Vagina (tissue), 2 donors: ENCODE measurements at places on chromosomes 11 and 22. TPM values are rescaled to one million over a fixed set of nuclear protein-coding genes. Genes with fewer than 3 reads are reported as not detected.
A peak's percentile ranks its signal among the peaks of the same experiment; 100 is the strongest.

Gene MMP13
- total RNA-seq = 0.98 TPM

Gene KCNJ11
- total RNA-seq = not detected

Gene RBFOX2
- 70.0 TPM for total RNA-seq

DNA sequence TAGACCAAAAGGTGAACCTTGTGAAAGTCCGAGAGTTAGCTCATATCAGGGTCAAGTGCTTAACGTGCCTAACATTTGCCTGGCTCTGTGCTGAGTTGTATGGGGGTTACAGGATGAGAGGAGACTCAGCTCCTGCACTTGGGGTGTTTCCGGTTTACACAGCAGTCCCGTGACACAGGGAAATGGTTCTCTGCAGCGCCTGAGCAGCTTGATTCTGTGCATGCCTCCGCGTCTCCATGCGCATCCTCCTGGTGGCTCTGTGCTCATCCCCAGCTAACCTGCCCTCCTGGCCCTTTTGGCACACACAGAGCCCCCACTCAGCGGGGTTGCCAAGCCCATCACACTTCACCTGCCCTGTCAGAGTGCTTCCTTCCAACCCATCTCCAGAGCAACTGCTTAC, 238.3 kb upstream of the TBCEL start:
- DNase-seq = peak; percentile 67
- no peaks in the 10 kb centered on the region for H3K27me3 ChIP-seq
- H3K4me1 ChIP-seq = no peaks in the 10 kb centered on the region
- H3K4me3 ChIP-seq = no peak overlapping the region
- no peaks in the 10 kb centered on the region for H3K36me3 ChIP-seq

GRCh38 chr11:17979770-17980371, 33.0 kb downstream of the SERGEF start:
- peaks cover 3% of the 10 kb centered on the region for H3K4me1 ChIP-seq
- H3K27me3 ChIP-seq = no peaks in the 10 kb centered on the region
- H3K36me3 ChIP-seq = no peaks in the 10 kb centered on the region
- no peak overlapping the region for H3K4me3 ChIP-seq
- no peak overlapping the region for H3K27ac ChIP-seq

DNA sequence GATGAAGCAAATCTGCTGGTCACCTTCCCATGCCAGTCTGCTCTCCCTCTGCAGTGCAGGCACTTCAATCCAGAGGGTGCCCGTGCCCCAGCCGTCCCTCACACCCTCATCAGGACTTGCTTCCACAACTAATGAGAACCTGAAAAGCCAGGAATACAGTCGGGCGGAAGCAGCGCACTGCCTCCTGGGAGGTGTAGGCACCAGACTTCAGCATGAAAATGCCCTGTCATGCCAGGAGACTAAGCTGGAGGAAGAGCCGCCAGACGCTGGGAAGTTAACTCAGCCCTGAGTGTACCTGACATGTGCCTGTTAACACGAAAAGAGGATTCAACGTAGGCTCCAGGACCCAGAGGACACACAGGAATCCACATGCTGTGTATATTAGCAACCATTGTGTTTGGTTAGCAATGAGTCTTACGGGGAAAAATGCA, 40.1 kb upstream of the FLI1 start:
- no peaks in the 10 kb centered on the region for H3K36me3 ChIP-seq
- DNase-seq = peak; percentile 85
- no peak overlapping the region for H3K4me3 ChIP-seq
- no peaks in the 10 kb centered on the region for H3K4me1 ChIP-seq
- H3K27ac ChIP-seq = no peak overlapping the region

- DNase-seq = no peak
- H3K27ac ChIP-seq = no peak overlapping the region
- no peaks in the 10 kb centered on the region for H3K4me1 ChIP-seq
- H3K27me3 ChIP-seq = no peaks in the 10 kb centered on the region
These were observed 23.0 kb downstream of the ZNF202 start for GRCh38 chr11:123718469-123718868.

DNA sequence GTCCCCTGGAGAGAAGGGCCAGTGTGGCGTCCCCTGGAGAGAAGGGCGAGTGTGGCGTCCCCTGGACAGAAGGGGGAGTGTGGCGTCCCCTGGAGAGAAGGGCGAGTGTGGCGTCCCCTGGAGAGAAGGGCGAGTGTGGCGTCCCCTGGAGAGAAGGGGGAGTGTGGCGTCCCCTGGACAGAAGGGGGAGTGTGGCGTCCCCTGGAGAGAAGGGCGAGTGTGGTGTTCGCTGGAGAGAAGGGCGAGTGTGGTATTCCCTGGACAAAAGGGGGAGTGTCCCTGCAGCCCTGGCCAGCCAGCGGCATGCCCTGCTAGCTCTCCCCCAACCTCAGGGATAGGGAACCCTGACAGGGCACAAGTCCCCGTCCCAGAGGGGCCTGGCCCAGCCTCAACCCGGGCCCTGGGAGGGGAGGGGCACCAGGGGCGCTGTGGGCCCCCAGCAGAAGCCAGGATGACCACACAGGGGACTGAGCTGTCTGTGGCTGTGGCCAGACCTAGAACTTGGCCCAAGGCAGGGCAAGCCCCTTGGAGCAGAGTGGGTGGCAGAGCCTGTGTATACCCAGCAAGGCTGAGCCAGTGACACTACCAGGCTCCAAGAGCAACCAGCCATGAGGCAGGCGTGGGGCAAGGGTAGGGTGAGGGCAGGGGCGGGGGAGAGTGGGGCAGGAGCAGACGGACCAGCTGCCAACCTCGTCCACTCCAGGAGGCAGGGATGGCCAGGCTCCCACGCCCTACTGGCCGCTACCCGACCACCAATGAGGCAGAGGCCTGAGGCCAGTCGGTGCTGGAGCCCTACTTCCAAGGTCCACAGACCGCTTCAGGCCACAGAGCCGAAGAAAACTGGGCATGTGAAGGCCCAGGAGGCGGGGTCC, 4.2 kb downstream of the HRAS start:
- no peaks in the 10 kb centered on the region for H3K27me3 ChIP-seq
- no peak overlapping the region for H3K27ac ChIP-seq
- no peak overlapping the region for H3K4me3 ChIP-seq
- H3K4me1 ChIP-seq = peaks cover 30% of the 10 kb centered on the region
- no peak for DNase-seq
- H3K36me3 ChIP-seq = no peaks in the 10 kb centered on the region

DNA sequence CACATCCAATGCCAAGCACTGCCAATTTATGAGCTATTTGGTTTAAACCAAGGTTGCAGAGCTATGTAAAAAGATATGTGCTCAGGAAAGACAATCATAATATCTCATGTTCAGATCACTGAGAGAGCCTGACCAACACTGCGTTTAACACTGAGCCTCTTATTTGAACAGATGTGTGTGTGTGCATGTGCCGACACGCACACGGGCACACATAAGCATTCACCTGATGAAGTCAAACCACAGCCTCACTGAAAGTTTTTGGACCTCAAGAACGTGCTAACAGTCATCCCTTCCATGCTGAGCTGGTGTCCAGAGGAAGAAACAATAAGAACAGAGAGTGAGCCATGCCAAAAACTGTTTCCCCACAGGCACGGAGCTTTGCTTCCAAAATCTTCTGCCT, 23.4 kb downstream of the HPS4 start:
- H3K27me3 ChIP-seq = no peaks in the 10 kb centered on the region
- DNase-seq = no peak
- no peaks in the 10 kb centered on the region for H3K4me1 ChIP-seq
- no peak overlapping the region for H3K27ac ChIP-seq

DNA sequence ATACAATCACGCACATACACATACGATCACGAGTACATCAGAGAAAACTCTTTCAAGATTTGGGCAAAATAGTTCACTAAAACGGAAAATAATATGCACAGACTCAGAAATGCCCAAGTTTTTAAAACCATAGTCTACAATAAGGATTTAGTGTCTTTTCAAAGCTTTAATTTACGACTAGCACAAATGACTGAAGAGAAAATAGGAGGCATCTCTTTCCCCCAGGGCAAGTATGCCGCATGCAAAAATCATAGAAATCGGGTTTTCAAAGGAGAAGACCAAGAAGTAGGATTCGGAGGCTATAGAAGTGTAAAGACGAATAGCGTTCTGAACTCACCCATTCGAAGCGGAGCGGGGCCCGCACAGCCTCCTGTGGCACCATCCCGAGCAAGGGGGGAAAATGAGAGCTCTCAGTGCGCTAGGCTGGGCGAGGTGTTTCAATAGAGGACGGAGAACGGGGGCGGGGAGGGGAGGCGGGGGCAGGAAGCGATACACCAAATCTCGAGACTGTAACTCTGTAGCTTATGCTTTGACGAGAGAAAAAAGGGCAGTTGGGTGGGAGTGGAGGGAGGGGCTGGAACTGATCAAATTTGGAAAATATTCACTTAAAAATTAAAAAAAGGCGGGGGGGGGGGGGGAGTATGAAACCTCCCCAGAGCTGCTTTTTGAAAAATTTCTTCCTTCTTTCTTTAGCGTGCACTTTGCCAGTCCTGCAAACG, 15.8 kb downstream of the BLID start:
- H3K27ac ChIP-seq = peak overlapping the region; percentile 87
- H3K4me3 ChIP-seq = peak overlapping the region; percentile 56
- DNase-seq = no peak
- H3K36me3 ChIP-seq = no peaks in the 10 kb centered on the region
- H3K27me3 ChIP-seq = no peaks in the 10 kb centered on the region
- peaks cover 11% of the 10 kb centered on the region for H3K4me1 ChIP-seq

DNA sequence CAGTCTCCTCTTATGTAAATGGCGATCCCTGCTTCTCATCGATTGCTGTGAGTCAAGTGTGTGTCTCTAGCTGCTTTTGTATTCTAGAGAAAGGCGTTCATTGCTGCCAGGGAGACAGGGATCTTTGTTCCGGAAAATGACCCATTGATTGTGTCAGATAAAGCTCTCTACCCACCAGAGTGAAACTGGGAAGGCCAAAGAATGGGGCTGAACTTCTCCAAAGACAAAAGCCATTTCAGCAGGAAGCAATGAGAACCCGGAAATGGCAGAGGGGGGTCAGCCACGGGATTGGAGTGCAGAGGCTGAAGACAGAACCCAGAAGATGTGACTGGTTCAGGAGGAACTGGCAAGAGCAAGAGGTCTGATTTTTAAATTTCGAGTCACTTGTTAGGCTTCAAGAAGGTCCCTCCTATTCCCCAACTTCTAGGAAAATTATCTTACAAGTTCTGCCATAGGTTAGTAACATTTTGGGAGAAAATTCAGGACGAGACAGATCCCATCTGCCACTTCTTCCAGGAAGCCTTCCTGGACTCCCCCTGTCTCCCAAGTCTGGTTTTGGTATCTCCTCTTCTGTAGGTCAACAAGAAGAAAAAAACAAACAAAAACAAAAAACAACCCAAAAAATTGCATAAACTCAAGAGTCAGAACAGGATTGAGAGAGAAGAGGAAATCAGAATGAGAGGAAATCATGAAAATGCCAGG, 110.6 kb downstream of the NECTIN1 start:
- no peak overlapping the region for H3K27ac ChIP-seq
- H3K27me3 ChIP-seq = no peaks in the 10 kb centered on the region
- no peaks in the 10 kb centered on the region for H3K36me3 ChIP-seq
- no peak for DNase-seq
- peaks cover 11% of the 10 kb centered on the region for H3K4me1 ChIP-seq

- peak overlapping the region; percentile 78 for H3K27ac ChIP-seq
- no peaks in the 10 kb centered on the region for H3K27me3 ChIP-seq
- peaks cover 21% of the 10 kb centered on the region for H3K4me1 ChIP-seq
- H3K36me3 ChIP-seq = peaks cover 10% of the 10 kb centered on the region
These were observed 1.4 kb upstream of the TAGLN start for GRCh38 chr11:117197516-117198456.

- H3K4me1 ChIP-seq = peaks cover 9% of the 10 kb centered on the region
- no peaks in the 10 kb centered on the region for H3K36me3 ChIP-seq
- no peak for DNase-seq
- no peak overlapping the region for H3K4me3 ChIP-seq
These were observed 4.7 kb upstream of the AP1B1 start for GRCh38 chr22:29393019-29393608.

DNA sequence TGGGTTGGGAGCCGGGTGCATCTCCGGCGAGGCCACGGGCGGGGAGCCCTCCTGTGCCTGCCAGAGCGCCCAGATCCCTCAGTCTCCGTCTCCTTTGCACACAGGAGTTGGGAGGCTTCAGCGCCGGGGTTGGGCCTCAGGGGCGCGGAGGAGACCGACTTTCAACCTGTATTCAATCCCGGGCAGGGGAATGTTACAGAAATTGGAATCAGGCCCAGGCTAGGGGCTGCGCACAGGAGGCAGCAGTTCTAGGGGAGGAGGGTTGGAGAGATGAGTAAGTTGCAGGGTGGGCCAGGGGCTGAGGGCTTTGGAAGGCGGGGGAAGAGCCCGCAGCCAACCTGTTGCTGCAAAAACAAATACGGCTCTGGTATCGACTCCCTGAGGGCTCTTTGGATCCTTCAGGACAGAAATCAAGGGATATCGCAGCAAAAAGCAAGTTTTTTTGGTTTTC, 640 bp upstream of the KCNA4 start:
- H3K4me3 ChIP-seq = peak overlapping the region; percentile 22
- no peaks in the 10 kb centered on the region for H3K27me3 ChIP-seq
- H3K4me1 ChIP-seq = peaks cover 20% of the 10 kb centered on the region
- H3K27ac ChIP-seq = no peak overlapping the region
- H3K36me3 ChIP-seq = no peaks in the 10 kb centered on the region
- DNase-seq = no peak
